ENCODE measurements at places on chromosomes 1 and 21.

DNA sequence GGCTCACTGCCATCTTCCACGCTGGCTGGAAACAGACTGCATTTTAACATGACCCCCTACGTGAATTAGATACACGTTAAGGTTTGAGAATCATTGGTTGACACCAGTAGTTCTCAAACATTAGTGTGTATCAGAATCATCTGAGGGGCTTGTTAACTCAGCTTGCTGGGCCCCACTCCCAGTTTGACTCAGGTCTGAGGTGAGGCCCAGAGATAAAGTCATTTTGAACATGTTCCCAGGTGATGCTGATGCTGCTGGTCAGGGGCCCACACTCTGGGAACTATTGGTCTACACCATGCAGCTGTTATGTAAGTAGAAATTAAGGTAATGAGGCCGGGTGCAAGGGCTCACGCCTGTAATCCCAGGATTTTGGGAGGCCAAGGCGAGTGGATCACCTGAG, 1.3 kb downstream of the LSM10 start:
- no peak for DNase-seq

- no peak for DNase-seq
These were observed 18.5 kb upstream of the KCNE2 start for GRCh38 chr21:34345091-34345871.

DNA sequence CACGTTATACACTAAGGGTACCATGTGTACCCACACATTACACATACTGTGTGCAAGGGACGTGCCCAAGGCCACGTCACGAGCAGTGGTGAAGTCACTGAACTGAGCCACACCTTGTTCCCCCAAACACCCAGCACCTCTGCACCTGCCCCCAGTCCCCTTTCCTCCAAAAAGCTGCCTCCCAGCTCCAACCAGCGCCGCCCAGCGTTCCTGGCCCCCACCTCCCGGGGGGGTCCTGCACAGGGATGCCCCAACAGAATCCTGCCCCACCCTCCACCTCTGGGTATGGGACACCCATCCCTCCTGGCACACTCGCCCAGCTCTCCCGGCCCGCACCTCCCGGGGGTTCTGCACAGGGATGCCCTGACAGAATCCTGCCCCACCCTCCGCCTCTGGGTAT, 54.1 kb downstream of the CHD5 start:
- DNase-seq, result no peak

- no peak for DNase-seq
These were observed 54.3 kb downstream of the ZSWIM5 start for GRCh38 chr1:45152126-45152525.

- DNase-seq, result no peak
These were observed 2.8 kb downstream of the SELL start for GRCh38 chr1:169708647-169709046.

DNA sequence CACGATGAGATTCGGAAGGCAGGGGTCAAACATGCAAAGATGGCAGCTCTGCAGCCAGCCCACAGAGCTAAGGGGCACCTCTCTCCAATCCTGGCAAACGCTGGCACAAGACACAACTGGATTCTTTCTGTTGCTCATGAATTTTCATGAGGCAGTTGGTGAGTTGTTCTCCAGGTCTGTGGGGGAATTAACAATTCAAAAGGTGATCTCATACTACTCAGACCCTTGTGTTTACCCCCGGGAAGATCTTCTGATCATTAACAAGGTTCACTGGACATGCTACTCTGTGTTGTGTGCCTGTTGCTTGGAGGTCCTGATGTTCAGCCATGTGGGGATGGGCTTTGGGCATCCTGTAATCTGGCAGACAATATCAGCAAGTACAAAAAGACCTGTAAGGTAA, 128.9 kb downstream of the HHAT start:
- DNase-seq, result no peak

DNA sequence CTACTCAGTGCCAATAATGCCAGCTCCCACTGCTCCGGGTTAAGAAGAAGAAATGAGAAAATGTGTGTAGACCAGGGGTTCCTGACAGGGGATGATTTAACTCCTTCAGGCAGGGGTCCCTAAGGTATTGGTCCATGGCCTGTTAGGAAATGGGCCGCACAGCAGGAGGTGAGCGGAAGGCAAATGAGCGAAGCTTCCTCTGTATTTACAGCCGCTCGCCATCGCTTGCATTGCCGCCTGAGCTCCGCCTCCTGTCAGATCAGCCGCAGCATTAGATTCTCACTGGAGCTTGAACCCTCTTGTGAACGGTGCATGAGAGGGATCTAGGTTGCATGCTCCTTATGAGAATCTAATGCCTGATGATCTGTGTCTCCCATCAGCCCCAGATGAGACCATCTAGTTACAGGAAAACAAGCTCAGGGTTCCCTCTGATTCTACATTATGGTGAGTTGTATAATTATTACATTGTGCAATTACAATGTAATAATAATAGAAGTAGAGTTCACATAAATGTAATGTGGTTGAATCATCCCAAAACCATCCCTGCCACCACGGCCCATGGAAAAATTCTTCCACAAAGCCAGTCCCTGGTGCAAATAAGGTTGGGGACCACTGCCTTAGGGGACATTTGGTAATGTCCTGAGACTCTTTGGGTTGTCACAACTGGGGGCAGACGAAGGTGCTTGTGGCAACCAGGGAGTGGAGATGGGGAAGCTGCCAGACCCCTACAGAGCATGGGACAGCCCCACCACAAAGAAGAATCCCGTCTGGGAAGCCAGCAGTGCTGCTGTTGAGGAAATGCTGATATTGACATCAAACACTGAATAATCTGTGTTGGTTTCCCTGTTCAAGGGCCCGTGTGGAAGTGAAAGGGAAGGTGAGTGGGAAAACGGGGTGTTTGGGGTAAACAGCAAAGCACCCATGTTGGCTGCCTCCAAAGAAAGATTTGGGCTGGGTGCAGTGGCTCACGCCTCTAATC, 60.8 kb downstream of the DHRS3 start:
- no peak for DNase-seq

DNA sequence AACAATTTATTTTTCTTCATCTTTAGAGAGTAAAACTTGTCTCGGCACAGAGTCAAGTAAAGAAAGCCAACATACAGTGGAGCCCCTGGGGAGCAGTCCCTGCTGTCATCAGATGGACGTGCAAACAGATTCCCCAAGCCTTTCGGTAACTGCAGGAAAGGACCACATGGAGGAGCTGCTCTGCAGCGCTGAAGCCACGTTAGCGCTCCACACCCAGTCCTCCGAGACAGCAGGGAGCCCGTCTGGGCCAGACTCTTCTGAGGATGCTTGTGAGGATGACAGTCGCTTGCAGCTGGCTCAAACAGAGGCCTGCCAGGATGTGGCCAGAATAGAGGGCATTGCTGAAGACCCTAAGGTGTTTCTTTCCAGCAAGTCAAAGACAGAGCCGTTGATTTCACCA, 77.1 kb upstream of the SCCPDH start:
- no peak for DNase-seq

GRCh38 chr1:230109895-230110667, 43.0 kb downstream of the GALNT2 start:
- peak; percentile 34 for DNase-seq

DNA sequence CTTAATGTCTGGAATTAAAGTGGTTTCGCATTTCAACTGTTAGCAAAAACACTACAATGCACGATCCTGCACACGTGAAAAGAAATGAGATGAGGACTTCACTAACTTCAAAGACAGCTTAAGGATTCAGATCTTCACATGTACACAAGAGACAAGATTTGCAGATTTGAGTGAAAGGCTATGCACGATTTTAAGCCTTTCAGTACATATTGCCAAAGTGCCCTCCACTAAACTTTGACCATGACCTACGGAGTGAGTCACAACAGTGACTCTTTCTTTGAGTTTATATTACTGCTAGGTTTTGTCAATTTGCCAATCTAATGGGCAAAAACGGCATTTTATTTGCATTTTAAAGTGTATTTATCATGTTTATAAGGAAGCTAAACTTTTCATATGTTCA, 41.2 kb upstream of the CR1L start:
- DNase-seq, result no peak

- DNase-seq, result no peak
These were observed 10.0 kb upstream of the RASSF5 start for GRCh38 chr1:206497363-206497762.

DNA sequence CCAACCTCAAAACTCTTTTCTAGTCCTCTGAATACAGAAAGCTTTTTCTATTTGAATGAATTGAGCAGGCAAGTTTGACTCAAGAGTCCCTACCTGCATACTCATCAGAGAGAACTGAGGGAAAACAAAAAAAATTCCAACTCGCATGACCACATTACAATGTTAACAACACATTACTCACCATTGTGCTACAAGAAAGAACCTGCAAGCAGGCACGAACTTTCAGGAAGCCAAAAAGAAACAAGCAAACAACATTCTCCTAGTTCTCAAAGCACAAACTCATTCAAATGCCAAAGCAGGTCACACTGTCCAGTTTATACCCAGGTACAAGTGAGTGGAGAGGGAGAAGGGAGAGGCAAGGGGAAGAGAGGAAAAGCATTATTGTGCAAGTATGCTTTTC, 14.6 kb downstream of the OTUD7B start:
- no peak for DNase-seq

GRCh38 chr1:91768786-91769725, 116.9 kb downstream of the TGFBR3 start:
- DNase-seq, result no peak

DNA sequence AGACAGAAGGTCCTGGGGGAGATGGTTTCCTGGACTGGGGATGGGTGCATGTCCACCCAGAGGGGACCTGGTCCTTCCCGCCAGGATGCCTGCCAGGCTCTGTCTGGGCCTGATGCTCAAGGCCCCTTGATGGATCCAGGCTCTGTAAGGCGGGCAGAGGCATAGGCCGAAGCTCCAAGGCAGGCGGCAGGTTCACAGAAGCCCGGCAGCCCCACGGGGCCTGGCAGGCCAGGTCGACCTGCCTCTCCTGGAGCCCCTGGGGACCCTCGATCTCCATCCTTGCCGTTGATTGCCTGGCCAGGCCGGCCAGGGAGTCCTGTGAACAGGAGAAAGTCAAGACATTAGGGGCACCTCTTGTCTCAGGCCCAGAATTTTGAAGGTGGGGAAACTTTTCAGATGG, 16.0 kb downstream of the COL9A2 start:
- DNase-seq, result no peak

DNA sequence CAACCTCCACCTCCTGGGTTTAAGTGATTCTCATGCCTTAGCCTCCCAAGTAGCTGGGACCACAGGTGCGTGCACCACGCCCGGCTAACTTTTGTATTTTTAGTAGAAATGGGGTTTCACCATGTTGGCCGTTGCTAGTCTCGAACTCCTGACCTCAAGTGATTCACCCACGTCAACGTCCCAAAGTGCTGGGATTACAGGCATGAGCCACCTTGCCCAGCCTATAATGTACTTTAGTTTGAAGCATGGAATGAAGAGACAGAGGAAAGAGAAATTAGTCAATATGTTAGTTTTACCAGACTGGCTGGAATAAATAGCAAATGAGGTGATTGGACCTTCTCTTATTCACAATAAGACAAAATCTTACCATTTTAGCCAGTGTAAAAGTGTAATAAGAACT, 89.0 kb downstream of the GTF2B start:
- DNase-seq, result no peak

DNA sequence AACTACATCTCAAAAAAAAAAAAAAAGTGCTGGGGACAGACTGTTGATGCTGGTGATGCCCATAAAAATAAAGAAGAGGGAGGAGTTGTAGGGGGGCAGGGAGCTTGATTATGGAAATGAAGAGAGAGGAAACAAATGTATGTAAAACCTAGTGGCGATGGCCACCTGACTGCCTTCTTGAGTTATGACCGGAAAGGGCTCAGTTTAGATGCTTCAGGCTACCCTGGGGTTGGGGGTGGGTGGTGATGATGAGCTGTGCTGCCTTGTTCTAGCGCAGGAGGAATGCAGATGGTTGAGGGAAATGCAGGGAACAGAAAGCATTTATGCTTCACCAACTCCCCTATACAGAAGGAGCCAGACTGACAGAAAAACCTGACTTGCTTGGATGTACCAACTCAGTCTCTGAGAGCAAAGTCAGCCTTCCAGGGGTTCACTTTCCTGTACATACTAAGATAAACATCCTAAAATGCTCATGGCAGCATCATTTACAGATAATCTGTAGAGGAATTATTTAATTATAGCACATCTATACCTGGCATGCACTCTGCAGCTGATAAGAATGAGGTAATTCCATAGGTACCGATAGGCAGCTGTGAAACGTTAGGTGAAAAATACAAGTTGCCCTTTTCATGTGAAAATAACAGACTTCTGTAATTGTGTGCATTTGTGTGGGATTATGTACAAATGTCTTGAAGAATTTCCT, 8.0 kb upstream of the BCAR3 start:
- DNase-seq, result no peak

DNA sequence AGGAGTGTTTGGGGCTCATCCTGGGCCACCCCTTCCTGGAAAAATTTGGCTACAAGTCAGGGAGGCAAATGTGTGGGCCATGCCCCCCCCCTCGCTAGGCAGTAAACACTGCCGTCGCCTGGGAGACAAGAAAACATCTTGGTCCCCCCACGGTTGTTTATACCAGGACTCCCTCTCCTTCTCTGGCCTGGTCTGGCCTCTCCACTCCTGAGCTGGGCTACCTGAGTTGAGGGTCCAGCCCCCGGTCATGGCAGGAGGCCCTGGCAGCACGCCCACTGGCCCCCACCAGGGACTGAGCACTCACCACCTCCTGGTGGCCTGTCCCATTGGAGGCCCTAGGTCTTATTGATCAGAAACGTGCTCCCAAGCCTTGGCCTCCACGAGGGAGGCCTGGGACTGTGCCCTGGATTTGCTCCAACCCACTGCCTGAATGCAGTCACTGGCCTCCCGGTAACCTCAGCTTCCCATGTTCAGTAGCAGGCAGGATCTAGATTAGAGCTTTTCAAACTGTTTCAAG, 15.8 kb downstream of the KCNQ4 start:
- no peak for DNase-seq

DNA sequence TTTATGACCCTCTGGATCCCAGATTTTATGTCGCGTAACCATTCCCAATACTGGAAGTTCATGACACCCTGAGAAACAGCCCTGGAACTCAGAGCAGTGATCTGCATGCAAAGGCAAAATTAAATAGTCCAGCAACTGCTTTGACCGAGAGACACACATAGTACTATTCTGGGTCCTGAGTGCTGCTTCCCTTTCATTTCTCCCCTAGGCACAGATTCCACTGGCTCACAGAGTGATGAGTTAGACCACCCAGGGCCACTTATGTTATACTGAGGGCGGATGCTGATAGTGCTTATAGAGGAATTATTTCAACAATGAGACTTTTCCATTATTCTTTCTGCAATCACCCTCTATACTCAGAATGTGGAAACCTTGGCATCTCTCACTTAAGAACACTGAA, 69.2 kb downstream of the NFIA start:
- no peak for DNase-seq

GRCh38 chr1:174160109-174160473, 771 bp downstream of the RABGAP1L start:
- DNase-seq, result no peak

DNA sequence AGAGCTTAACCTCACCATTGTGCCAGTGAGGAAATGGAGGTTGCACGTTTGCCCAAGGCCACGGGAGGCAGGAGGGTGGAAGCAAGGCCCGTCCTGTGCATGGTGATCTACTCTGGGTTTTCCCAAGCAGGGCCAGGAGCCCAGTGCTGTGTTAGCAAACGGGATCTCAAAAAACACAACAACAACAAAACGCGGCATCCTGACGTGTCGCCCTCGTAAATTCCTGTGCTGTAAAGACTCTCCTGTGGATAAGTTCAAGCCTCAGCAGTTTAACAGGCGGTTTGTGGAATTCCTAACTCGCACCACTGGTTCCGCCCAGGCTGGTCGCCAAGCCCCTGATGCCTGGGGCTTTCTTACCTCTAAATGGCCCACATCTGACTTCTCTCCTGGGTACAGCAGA, 39.1 kb downstream of the TFF3 start:
- DNase-seq, result no peak

- peak; percentile 51 for DNase-seq
These were observed at the start of gene KIAA0040 for GRCh38 chr1:175192630-175193526. TSS of gene KIAA0040 (minus strand) at chr1:175192776. CDS start at chr1:175161013, 31,763 bp downstream.
